ENCODE measurements at places on chromosomes 2 and 18. TPM values are rescaled to one million over a fixed set of nuclear protein-coding genes. Genes with fewer than 3 reads are reported as not detected.

DNA sequence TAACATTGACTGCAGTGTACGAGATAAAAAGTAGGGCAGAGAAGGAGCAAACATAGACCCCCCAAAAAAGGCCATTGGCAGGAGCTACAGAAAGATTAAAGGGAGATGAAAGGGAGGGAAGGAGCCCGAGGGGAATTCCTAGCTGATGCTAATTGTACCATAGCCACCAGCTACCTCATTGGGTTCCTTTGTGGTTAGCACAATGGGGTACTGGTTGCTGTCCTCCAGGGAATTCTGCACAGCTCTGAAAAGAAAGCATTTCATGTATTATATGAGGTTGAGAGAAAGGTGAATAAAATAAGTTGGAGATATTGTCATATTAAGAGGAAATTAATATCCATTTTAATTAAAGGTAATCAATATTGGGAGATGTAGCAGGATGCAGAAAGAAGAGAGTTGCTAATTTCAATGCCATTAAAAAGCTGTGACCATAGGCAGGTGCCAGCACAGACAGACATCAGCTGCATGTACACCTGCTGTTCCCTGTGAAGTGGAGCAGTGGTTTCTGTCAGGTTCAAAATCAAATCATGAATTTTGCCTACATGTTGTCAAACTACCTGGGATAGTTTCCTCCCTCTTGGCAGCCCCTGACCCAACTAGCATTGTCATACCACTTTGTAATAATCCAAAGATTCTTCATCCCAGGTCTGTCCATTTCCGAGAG, 185.4 kb upstream of the DLGAP1 start:
- no peak for DNase-seq

Gene CYS1
- 12.2 TPM for total RNA-seq

DNA sequence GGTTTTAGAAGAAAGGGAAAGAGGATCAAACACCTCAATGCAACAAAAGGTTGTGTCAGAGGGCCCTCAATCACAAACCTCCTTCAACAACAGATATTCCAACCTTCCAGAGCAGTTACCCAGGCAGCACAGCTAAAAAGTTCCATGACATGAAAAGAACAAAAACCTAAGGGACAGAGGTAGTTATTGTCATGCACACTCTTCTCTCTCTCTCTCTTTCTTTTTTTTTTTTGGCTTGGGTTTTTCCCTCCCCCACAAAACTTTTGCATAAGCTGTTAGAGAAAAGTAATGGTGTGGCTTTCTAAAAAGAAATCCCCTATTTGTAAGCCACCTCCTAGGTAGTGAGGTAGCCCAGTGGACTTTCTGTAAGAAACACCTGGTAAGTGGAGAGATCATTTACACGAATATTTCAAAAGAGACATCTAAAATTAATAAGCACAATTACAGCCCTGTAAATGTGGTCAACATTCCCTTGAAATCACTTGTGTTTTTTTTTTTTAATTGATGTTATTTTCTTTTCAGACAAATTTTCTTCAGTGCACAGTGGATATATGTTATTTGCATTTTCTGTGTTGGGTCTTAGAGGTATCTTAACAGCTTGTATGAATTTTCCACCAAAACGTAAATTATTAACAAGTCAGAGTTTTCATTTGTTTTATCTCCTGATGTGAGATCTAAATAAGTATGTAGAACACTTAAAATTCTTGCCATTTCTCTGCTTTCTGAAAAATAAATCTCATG, 48.4 kb downstream of the ZEB2 start:
- no peak for DNase-seq

- peak; percentile 21 for DNase-seq
Observed at GRCh38 chr2:152657043-152657442, 60.2 kb downstream of the PRPF40A start.

DNA sequence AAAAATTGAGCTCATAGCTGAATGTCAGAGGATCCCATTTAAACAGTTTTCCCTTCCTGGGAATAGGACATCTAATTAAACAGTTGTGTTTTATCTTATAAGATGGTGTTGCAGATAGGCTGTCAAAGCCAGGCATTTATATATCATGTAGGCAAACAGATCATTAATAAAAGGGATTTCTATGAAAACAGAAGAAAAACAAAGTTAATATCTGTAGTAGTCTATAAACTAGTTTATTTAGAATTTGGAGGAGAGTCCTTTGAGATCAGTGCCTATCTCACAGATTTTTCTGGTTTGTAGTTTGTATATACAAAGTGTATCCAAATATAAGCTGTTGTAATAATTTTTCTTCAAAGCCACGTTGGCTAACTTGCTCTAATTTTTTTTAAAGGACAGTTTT, 1738.2 kb upstream of the PIK3C3 start:
- no peak for DNase-seq

DNA sequence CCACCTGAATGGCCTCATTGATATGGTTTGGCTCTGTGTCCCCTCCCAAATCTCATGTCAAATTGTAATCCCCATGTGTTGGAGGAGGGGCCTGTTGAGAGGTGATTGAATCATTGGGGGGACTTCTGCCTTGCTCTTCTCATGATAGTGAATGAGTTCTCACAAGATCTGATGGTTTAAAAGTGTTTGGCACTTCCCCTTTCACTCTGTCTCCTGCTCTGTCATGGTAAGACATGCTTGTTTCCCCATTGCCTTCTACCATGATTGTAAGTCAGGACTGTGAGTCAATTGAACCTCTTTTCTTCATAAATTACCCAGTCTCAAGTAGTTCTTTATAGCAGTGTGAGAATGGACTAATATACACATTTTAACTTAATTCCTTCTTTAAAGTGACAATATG, 146.8 kb upstream of the KCNJ3 start:
- no peak for DNase-seq

GRCh38 chr2:164438490-164439205, 182.6 kb downstream of the GRB14 start:
- no peak for DNase-seq

Gene SAG
- not detected for total RNA-seq

DNA sequence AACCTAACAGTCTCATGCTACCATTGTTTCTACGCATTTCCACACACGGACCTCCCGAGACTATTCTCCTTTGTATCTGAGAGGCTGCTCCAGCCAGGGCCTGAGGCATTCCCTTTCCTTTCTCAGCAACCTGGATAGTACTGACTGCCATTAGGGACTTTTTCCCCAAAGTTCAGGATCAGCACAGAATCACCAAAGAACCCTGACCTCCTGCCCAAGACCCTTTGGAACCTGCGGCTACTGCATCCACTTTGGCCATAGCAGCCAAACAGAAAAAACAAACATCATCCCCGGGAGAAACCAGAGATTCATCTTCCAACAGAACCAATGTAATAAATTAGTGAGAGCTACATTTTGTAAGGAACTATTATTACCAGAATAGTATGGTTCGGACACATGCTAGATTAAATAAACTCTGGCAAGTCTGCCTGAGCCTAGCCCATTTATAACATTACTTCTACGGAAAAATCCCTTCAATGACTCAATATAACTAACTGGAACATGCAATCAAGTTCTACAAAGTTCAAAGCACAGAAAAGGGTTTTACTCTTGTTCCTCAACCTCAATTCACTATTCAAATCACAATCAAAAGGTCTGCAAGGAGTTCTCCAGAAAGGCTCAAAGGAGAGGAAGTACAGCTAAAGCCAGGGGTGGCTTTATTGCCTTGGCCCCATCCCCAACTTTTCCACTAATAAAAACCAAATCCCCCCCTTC, 51.8 kb downstream of the LPIN2 start:
- DNase-seq = no peak

All from kidney epithelial cell (primary cell).